BJ (cell line): ENCODE measurements at places on chromosomes 5 and 9.

DNA sequence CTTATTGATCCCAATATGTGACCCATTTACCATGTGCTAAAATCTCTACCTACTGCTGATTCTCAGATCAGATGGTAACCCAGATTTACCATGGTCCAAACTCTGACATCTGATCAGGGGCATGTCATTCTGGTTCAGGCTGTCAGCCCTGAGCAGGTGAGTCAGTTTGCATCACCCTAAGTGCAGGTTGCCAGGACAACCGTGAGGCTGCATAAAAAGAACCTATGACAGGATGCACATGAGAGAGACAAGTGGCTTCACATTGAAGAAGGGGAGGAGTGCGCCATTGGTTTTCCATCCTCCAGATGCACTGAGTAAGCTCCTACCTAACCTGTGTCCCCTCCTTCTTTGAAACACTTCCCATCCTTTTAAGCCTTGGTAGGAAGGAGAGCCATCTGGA lies 801 bp upstream of the PRSS3 start:
- no peak for DNase-seq

- DNase-seq: peak; percentile 50
Observed at GRCh38 chr5:128538250-128539037, 399 bp upstream of the FBN2 start.

- DNase-seq: no peak
Observed at GRCh38 chr9:77808751-77809081, 160.6 kb upstream of the GNA14 start.

DNA sequence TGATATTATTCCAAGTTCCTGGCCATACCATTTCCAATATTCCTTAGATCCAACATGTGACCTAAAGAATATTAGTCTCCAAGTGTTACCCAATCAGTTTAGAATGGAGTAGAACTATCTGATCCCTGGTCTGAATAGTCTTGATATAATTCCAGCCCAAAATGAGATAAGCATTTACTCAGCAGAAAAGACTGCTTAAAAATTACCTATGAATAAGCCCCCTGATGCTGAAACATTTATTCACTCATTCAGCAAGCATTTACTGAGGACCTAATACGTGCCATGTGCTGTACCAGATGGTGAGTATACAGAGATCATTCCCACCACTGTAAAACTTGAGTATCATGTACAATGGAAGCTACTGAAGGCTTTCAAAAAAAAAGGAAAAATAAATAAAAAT lies 157.0 kb downstream of the FAM114A2 start:
- no peak for DNase-seq

DNA sequence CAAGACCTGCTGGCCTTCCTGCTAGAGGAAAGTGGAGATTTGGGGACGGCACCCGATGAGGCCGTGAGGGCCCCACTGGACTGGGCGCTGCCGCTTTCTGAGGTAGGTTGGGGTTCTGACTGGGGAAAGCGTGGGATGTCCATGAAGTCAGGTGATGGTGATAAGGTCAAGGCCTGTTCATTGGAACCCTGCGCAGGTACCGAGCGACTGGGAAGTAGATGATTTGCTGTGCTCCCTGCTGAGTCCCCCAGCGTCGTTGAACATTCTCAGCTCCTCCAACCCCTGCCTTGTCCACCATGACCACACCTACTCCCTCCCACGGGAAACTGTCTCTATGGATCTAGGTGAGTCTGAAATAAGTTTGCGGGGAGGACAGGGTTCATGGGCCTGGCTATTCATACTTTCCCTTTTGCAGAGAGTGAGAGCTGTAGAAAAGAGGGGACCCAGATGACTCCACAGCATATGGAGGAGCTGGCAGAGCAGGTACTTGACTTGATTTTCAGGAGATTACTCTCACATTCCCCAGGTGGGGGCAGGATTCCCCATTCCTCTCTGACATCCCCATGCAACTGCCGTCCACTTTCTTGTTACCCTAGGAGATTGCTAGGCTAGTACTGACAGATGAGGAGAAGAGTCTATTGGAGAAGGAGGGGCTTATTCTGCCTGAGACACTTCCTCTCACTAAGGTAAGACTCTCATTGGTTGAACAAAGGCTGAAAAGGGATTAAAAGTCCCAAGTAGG lies 505 bp downstream of the CREB3 start:
- no peak for DNase-seq

DNA sequence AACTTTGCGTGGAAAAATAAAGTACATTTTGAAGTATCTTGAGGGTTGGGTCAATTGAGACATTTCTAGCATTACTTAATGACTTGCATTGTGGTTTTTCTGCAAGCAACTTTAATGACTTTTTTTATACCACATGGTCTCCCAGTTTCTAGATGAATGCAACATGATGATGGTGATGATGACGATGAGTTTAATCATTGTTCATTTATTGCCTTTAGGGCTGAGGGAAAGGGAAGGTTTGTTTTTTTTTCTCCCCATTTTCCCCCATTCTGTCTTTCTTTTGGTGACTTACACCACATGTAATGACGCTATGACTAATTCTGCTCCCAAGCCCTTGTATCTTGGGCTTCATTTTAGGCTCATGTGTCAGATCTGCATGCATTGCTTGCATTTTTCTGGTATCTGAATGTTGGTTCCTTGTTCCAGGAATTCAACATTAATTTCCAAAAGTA lies 57.7 kb upstream of the NXNL2 start:
- peak; percentile 99 for DNase-seq

DNA sequence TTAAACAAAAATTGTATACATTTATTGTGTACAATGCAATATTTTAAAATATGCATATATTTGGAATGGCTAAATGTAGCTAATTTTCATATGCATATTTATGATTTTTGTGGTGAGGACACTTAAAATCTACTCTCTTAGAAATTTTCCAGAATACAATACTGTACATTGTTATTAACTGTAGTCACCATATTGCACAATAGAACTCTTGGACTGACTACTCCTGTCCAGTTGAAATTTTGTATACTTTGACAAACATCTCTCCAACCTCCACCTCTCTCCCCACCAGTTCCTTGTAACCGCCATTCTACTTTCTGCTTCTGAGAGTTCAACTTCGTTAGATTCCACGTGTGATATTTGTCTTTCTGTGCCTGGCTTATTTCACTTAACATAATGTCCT lies 49.2 kb upstream of the TAF11L2 start:
- no peak for DNase-seq

GRCh38 chr9:85715587-85715986 lies 26.2 kb downstream of the AGTPBP1 start:
- no peak for DNase-seq

- DNase-seq: no peak
Observed at GRCh38 chr5:140571105-140571504, 6.5 kb downstream of the SLC35A4 start.

- DNase-seq: no peak
Observed at GRCh38 chr9:18260521-18260920, 213.4 kb upstream of the ADAMTSL1 start.

GRCh38 chr5:176161431-176161830 lies 76.8 kb upstream of the SIMC1 start:
- no peak for DNase-seq

DNA sequence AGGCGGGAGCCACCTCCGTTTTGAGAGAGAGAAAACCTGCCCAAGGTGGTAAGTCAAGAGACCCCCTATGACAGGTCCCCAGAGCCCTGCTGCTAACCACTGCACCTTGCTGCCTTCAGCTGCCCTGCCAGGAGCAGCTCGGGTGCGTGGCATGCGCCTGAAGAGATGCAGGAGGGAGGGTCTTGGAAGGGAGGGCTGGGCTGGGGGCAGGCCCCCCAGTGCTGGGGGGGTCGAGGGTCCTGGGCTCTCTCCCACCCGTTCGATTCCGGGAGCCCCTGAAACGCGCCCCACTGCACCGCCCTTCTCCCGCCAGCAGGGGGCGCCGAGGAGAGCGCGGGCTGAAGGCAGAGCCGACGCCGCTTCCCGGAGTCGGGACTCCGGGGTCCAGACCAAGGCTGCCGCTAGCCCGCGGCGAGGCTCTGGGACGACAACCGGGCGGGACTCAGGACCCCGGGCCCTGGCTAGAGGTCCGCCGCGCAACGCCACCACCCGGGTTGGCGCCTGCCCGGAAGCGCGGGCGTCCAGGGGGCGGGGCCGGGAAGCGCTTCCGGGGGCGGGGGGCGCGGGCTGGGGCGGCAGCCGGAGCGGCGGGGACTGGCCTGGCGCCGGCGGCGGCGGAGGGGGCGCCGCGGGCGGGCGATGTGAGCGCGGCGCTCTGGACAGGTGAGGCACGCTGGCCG lies at the start of gene ZBTB34:
TSS of gene ZBTB34 (plus strand) at position 563 of the 680 bp plus-strand sequence. CDS start 18,761 bp downstream, outside the sequence.
- no peak for DNase-seq

DNA sequence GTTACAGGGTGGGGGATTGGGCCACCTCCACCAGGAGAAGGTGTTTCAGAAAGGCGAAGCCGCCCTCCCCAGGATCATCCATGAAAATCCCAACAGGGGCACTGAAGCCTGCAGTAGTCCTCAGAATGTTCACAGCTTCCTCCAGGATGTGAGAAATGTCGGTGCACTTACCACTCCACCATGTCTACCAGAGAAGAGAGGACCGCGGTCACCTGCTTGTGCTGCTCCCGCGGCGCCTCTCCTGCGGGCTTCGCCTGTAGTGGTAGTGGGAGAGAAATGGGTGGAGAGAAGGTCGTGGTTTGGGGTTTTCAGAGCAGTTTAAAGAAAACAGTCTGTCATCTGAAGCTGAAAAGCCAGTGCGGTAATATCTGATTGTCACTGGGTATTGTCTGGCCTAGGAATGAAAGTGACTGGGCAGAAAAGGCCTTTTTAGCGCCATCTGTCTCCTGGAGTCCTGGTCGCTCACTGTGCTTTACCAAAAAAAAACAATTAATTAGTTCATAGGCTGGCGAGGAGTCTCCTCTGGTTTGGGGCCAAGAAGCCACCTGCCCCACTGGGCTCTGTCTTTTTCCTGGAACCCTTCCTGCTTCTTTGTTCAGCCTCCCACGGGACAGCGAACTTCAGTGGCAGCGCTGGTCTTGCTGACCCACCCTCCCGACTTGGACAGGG lies 23.0 kb upstream of the PPP1R26 start:
- no peak for DNase-seq

DNA sequence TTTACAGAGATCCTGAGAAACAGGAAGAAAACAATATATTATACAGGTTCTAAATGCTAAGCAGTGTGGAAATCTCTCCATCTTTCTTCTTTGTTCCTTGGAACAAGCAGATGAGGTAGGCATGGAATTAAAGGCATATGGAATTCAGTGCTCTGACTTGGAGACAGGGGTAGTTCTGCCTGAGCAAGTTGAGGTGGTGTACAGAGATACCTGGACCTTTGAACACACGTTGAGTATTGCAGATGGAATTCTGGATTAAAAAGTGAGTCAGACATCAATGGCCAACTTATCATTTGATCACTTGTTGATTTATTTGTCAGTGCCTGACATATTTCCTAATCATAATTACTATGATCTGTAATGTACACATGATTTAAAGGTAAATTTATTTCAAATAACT lies 293.9 kb upstream of the IRX4 start:
- DNase-seq: no peak
